ENCODE measurements at places on chromosomes 12 and 14. TPM values are rescaled to one million over a fixed set of nuclear protein-coding genes. Genes with fewer than 3 reads are reported as not detected.

- H3K36me3 ChIP-seq: peaks cover 3% of the 10 kb centered on the region
- no peak for DNase-seq
- H3K4me3 ChIP-seq: no peak overlapping the region
- H3K27me3 ChIP-seq: no peaks in the 10 kb centered on the region
Observed at GRCh38 chr14:100062590-100062989, 2.6 kb upstream of the EVL start.

The GALNT8 gene
- total RNA-seq: 2.0 TPM

GRCh38 chr12:119183942-119184695 is 5.4 kb downstream of the HSPB8 start:
- peaks cover 3% of the 10 kb centered on the region for H3K36me3 ChIP-seq
- H3K27ac ChIP-seq: peak overlapping the region; percentile 11
- H3K4me3 ChIP-seq: no peak overlapping the region
- DNase-seq: no peak
- no peaks in the 10 kb centered on the region for H3K27me3 ChIP-seq
- peaks cover 49% of the 10 kb centered on the region for H3K4me1 ChIP-seq

DNA sequence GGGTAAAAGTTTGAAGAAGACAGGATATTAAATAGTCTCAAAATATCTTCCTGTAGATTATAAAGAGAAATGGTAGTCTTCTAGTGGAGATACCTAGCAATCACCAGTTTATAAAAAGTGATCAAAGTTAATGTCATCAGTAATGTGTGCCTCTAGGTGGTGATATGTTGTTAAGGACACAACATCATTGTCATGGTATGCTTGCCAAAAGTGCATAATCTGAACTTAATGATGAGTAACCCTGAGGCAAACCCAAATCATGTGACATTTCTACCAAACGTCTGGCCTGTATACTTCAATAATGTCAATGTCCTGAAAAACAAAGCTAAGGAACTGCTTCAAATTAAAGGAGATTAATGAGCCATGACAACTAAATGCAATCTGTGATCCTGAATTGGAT is 214.7 kb downstream of the PHLDA1 start:
- no peak for DNase-seq
- no peak overlapping the region for H3K27ac ChIP-seq
- no peak overlapping the region for H3K4me3 ChIP-seq
- no peaks in the 10 kb centered on the region for H3K36me3 ChIP-seq
- peaks cover 30% of the 10 kb centered on the region for H3K4me1 ChIP-seq

GRCh38 chr14:53751650-53752049 is 205.0 kb downstream of the BMP4 start:
- H3K27ac ChIP-seq: no peak overlapping the region
- no peaks in the 10 kb centered on the region for H3K4me1 ChIP-seq
- H3K36me3 ChIP-seq: peaks cover 2% of the 10 kb centered on the region

- H3K27me3 ChIP-seq: no peaks in the 10 kb centered on the region
- peak overlapping the region; percentile 98 for H3K27ac ChIP-seq
- H3K4me3 ChIP-seq: no peak overlapping the region
- H3K4me1 ChIP-seq: peaks cover 66% of the 10 kb centered on the region
- DNase-seq: no peak
Observed at GRCh38 chr12:114746297-114747011, 62.5 kb upstream of the TBX3 start.

GRCh38 chr12:92603741-92604432 is 98.9 kb upstream of the PLEKHG7 start:
- H3K27me3 ChIP-seq: no peaks in the 10 kb centered on the region
- no peak overlapping the region for H3K4me3 ChIP-seq
- H3K36me3 ChIP-seq: peaks cover 10% of the 10 kb centered on the region
- H3K27ac ChIP-seq: no peak overlapping the region
- no peak for DNase-seq

- H3K4me1 ChIP-seq: peaks cover 14% of the 10 kb centered on the region
- peaks cover 4% of the 10 kb centered on the region for H3K36me3 ChIP-seq
- peak overlapping the region; percentile 43 for H3K27ac ChIP-seq
- no peaks in the 10 kb centered on the region for H3K27me3 ChIP-seq
Observed at GRCh38 chr12:75944097-75944904, 87.3 kb downstream of the PHLDA1 start.

DNA sequence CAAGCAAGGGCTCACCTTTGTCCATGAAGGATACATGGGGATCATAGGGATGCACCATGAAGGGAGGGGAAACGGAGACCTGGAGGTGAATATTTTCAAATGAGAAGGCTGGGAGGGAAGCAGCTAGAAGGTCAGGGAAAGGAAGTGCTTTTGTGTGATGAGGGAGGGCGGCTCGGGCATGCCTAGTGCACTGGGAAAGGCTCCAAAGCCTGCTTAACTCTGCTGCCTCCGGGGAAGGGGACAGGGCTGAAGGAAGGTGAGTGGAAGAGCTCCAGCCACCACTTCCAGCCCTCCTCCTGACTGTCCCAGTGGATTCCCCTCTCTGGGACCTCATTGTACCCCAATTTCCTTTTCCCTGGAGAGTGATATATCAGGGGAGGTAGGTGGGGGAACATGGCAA is 149.4 kb upstream of the PRMT8 start:
- H3K36me3 ChIP-seq: no peaks in the 10 kb centered on the region
- H3K4me3 ChIP-seq: no peak overlapping the region
- DNase-seq: no peak
- H3K27me3 ChIP-seq: peaks cover 53% of the 10 kb centered on the region
- peaks cover 9% of the 10 kb centered on the region for H3K4me1 ChIP-seq

GRCh38 chr12:121278169-121279070 is 18.1 kb downstream of the CAMKK2 start:
- H3K36me3 ChIP-seq: peaks cover 29% of the 10 kb centered on the region
- H3K4me1 ChIP-seq: no peaks in the 10 kb centered on the region
- no peaks in the 10 kb centered on the region for H3K27me3 ChIP-seq
- H3K4me3 ChIP-seq: no peak overlapping the region
- H3K27ac ChIP-seq: no peak overlapping the region
- no peak for DNase-seq

DNA sequence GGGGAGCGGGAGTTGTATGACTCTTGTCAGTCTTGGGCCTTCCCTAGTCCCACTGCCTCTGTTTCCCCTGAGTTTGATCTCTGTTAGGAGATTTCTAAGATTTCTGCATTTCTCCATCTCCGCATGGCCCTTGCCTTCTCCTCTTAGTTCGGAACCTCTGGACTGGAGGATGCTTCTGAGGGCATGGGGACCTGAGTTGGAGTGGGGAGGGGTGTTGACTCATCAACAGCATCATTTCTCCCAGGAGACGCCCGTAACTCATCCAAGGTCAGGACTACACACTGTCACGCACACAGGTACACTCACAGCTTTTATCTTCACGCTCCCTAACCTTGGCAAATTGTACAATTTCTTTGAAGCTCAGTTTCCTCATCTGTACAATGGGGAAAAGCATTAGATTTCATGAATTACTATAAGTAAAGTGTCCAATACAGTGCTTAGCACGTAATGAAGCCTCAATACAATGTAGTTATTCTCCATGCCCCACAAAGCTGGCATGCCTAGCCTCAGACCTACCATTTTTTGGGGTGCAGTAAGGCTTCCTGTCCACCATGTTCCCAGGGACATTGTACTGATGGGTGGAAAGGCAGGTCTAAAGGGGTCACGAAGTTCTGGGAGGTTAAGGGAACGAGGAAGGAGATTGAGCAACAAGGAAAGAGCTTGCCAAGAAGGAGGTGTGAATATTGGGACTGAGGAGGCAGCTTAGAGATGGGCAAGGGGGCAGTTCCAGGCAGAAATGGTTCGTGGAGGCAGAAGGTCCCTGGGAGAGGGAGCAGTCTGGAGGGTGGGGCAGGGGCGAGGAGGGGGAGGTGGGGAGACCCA is 600 bp upstream of the LAG3 start:
- peaks cover 31% of the 10 kb centered on the region for H3K36me3 ChIP-seq
- peaks cover 21% of the 10 kb centered on the region for H3K4me1 ChIP-seq
- H3K27ac ChIP-seq: no peak overlapping the region
- DNase-seq: no peak

- no peak overlapping the region for H3K27ac ChIP-seq
- H3K36me3 ChIP-seq: peaks cover 32% of the 10 kb centered on the region
- H3K4me1 ChIP-seq: peaks cover 9% of the 10 kb centered on the region
- no peaks in the 10 kb centered on the region for H3K27me3 ChIP-seq
- no peak overlapping the region for H3K4me3 ChIP-seq
Observed at GRCh38 chr12:113929312-113929989, 36.7 kb downstream of the RBM19 start.

DNA sequence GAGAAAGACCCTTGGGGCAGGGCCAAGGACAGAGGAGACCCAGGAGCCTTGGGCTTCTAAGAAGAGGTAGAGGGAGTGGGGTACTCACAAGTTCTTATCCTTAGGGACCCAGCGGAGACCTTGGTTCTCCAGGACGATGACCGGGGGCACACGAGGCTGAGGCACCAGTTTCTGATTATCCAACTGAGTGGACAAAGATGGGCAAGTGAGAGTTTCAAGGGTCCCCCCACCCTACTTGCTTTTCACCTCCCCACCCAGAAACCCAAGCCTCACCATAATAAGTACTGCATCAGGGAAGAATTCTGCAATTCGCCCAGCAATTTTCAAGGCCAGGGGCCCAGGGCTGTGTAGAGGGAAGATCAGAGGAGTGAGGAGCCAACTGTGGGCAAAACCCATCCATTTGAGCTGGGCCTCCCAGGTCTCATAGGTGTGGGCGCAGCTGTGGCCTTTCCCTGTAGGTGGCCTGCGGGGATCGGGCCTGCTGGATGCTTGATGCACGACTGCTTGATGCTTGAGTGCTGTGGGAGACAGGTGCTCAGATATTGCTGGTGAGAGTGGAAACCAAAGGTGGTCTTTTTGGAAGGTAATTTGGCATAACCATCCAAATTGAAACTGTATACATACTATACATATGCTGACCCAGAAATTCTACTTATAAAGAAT is 2.0 kb downstream of the EMC9 start:
- no peaks in the 10 kb centered on the region for H3K27me3 ChIP-seq
- DNase-seq: no peak
- peak overlapping the region; percentile 66 for H3K27ac ChIP-seq
- H3K4me3 ChIP-seq: peak overlapping the region; percentile 93
- H3K4me1 ChIP-seq: peaks cover 46% of the 10 kb centered on the region
- peaks cover 10% of the 10 kb centered on the region for H3K36me3 ChIP-seq

DNA sequence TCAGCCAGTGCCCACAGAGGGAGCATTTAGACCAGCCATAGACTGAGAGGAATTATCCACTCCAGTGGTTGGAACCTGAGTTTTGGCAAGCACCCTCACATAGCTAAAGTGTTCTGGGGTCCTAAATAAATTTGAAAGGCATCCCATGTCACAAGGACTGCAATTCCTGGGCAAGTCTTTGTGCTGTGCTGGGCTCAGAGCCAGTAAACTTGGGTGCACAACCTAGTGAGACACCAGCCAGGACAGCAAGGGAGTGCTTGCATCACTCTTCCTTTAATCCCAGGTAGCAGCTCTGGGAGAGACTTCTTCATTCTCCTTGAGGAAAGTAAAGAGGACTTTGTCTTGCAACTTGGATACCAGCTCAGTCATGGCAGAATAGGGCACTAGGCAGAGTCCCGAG is 142.0 kb upstream of the FSCB start:
- peaks cover 11% of the 10 kb centered on the region for H3K4me1 ChIP-seq
- no peak for DNase-seq
- H3K27me3 ChIP-seq: no peaks in the 10 kb centered on the region
- H3K4me3 ChIP-seq: no peak overlapping the region

GRCh38 chr12:712172-712863 is 40.1 kb upstream of the WNK1 start:
- peak overlapping the region; percentile 14 for H3K27ac ChIP-seq
- no peak overlapping the region for H3K4me3 ChIP-seq
- peaks cover 8% of the 10 kb centered on the region for H3K4me1 ChIP-seq
- no peak for DNase-seq
- H3K27me3 ChIP-seq: no peaks in the 10 kb centered on the region

- no peak overlapping the region for H3K27ac ChIP-seq
- H3K4me1 ChIP-seq: no peaks in the 10 kb centered on the region
- H3K27me3 ChIP-seq: peaks cover 42% of the 10 kb centered on the region
- DNase-seq: no peak
Observed at GRCh38 chr14:59691266-59691665, 114.7 kb upstream of the CCDC175 start.

The ZNF891 gene
- 5.6 TPM for total RNA-seq

- H3K27ac ChIP-seq: no peak overlapping the region
- no peak for DNase-seq
- peaks cover 8% of the 10 kb centered on the region for H3K27me3 ChIP-seq
- H3K4me3 ChIP-seq: no peak overlapping the region
Observed at GRCh38 chr14:38238878-38239277, 17.0 kb downstream of the CLEC14A start.

The MLF2 gene
- 195 TPM for total RNA-seq

GRCh38 chr12:114680604-114681069 is 3.3 kb downstream of the TBX3 start:
- DNase-seq: no peak
- peaks cover 6% of the 10 kb centered on the region for H3K27me3 ChIP-seq
- H3K4me1 ChIP-seq: peaks cover 40% of the 10 kb centered on the region
- H3K27ac ChIP-seq: peak overlapping the region; percentile 100
- H3K4me3 ChIP-seq: peak overlapping the region; percentile 100
- peaks cover 63% of the 10 kb centered on the region for H3K36me3 ChIP-seq

GRCh38 chr12:52285851-52286530 is 5.3 kb downstream of the KRT81 start:
- no peak overlapping the region for H3K4me3 ChIP-seq
- peaks cover 38% of the 10 kb centered on the region for H3K4me1 ChIP-seq
- H3K27me3 ChIP-seq: no peaks in the 10 kb centered on the region
- DNase-seq: peak; percentile 35
- H3K36me3 ChIP-seq: no peaks in the 10 kb centered on the region

DNA sequence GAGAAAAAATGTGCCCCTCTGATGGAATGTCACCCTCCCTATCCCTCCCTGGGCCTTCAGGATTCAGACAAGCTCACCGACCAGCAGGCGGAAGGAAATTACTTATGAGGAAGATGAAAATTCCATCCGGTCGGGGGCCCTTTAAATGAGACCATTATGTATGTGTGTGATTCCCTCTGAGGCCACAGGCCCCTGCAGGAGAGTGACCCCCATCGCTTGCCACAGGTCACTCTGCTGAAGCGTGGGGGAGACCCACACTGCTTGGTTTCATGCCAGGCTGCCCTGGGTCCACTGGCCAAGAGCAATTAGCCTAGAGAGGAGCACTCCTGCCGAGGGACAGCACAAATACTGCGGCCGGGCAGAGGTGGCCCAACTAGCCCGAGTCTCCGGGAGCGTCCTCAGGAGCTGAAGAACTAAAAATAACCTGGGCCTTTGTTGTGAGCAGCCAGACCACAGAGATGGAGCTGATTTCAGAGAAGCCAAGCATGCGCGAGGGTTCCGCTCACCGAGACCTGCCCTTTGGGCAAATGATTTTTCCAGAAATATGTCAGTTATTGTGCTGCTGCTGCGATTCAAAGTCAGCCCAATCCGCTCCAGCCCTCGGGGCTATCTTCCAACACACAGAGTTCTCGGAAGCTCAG is 276.4 kb downstream of the DPF3 start:
- H3K27me3 ChIP-seq: peaks cover 4% of the 10 kb centered on the region
- H3K4me3 ChIP-seq: peak overlapping the region; percentile 18
- H3K4me1 ChIP-seq: peaks cover 56% of the 10 kb centered on the region
- DNase-seq: no peak
- H3K36me3 ChIP-seq: no peaks in the 10 kb centered on the region

The NRXN3 gene
- total RNA-seq: 10.7 TPM

- peak overlapping the region; percentile 94 for H3K27ac ChIP-seq
- DNase-seq: peak; percentile 87
- peaks cover 39% of the 10 kb centered on the region for H3K4me1 ChIP-seq
- peak overlapping the region; percentile 78 for H3K4me3 ChIP-seq
Observed at GRCh38 chr14:75295491-75296345, 17.1 kb downstream of the FOS start.

All from mesothelial cell of epicardium (in vitro differentiated cells).